ENCODE measurements at places on chromosomes 2 and 18.

DNA sequence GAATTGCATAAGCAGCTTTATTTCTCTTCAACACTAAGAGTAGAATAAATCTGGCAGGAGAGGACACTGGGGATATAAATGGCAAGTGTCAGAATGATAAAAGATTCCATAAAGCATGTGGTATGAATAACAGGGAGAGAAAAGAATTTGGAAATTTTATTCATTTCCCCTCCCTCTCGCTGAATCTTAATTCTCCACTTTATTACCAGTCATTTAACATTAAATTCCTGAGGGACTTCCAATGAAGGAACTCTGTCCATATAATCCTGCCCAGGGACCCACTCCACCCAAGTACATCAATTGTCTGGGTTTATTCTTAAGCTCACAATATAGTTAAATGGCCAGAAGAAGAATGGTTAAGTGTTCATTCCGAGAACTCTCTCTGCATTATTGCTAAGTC, 197.7 kb upstream of the MGAT5 start:
- no peak for DNase-seq

GRCh38 chr18:1774261-1774660, 797.0 kb downstream of the METTL4 start:
- DNase-seq, result no peak

- peak; percentile 22 for DNase-seq
These were observed 15.2 kb downstream of the OTOF start for GRCh38 chr2:26462511-26463243.

GRCh38 chr2:83665894-83666293, 793.2 kb downstream of the SUCLG1 start:
- no peak for DNase-seq

DNA sequence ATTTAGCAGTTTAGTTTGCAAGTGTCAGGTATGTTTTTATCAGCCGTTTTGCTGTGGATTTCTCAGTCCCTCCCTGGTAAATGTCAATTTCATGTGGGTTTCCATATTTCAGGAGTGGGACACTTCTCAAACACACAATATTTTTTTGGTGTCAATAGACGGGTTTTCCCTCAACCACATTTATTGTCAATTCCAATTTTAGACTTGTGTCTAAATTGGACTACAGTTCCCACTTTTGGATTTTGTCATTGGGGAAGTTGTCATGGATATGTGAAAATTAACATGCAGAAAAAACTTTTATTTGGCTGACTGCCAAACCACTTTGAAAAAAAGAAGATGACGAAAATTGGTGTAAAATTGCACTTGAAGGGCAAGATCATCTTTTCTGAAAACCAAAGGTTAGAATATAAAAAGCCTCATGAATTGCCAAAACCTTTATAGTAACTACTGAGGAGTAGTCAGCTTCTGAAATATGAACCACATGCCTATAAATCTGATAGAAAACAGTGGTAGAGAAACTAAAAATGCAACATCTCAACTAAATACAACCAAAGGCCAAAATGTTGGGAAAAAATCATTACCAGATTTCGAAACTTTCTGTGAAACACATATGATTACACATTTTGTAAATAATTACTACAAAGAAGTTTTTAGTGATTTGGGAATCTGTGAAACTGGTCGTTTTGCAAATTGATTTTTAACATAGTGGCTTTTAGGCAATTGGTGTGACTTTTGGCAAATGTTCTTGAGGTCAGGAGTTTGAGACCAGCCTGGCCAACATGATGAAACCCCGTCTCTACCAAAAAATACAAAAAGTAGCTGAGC, 106.4 kb downstream of the BCL2L11 start:
- peak; percentile 8 for DNase-seq

- no peak for DNase-seq
These were observed 410.3 kb downstream of the LRATD1 start for GRCh38 chr2:15042801-15043217.

DNA sequence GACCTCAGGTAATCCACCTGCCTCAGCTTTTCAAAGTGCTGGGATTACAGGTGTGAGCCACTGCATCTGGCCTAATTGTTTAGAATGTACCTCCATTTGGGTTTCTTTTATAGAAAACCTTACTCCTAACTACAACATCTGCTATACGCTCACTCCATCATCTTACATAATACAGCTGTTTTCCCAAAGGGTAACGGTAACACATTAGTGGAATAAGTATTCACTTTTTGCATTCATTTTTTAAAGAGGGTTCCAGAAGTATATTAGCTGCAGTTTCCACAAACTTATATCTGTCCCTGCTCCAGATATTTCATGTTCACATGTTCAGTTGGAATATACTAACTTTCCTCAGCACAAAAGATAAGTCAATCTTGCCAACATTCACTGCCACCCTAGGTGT, 640.1 kb upstream of the FSHR start:
- DNase-seq, result no peak

- no peak for DNase-seq
These were observed 274.4 kb downstream of the LRP1B start for GRCh38 chr2:141856215-141856919.

GRCh38 chr2:240309214-240309613, 126.2 kb upstream of the GPC1 start:
- DNase-seq, result no peak

GRCh38 chr18:8561123-8561910, 47.9 kb upstream of the RAB12 start:
- no peak for DNase-seq

DNA sequence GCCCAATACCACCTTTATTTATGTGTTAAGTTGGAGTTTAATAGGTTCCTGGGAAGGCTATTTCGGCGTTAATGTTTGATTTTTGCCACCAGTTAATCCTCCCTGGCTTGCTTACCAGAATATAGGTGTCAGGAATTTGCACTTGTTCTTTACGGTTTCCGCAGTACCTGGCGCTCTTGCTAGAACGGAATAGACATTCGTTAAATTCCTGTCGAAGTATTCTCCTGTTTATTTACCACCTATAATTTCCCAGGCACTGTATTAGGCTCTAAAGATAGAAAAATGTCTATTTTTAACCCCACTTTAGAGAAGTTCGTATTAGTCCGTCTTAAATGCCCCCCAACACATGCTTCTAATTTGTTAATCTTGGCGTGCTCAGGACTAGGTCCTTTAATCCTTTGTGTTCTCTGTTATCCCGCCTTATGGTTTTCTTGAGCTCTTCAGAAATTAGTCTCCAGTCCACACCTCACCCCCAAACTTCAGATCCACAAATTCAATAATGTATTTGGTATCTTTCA, 575 bp downstream of the CCDC150 start:
- no peak for DNase-seq

DNA sequence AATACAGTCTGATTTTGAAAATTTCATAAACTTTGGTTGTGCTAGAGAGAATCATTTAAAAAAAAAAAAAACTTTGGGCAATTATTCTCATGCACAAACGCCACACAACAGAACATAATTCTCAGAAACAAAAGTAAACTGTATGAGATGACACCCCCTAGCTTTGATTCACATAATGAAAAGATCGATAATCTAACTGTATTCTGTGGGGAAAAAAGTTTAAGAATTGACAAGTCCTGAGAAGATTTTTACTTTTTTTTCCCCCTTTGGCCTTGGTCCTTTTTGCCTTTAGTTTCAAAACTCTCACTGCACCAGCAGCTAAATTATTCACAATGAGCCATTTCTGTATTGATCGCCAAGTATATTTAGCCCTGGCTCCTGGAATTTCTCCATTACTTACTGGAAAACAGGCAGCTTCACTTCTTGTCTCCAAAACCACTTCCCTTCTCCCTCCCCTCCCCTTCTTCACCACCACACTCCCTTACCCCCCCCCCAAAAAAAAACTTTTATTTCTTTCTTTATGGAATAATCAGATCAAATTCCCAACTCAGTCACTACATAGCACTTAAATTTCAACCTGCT, 2.0 kb downstream of the IKZF2 start:
- DNase-seq, result no peak

DNA sequence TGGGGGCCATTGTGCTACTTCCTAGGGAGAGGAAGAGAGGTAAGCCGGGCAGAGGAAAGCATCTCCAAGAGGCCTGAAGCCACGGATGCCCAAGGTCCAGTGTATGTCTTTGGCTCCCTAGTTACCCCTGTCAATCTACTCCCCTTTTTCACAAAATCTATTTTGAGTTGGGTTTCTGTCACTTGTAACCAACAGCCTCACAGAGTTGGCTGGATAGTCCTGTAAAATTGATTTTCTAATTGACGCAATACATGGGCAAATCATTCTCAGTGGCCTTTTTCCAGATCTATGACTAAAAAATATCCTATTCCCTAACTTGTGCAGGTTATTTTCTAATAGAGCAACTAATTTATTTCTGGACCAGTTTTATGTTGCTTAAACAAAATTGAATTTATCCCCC, 168.4 kb downstream of the IRS1 start:
- DNase-seq, result no peak

GRCh38 chr18:22167091-22167470, 2.3 kb upstream of the GATA6 start:
- DNase-seq, result no peak

- DNase-seq, result no peak
These were observed 108.2 kb upstream of the SMAD2 start for GRCh38 chr18:48038636-48039035.

- no peak for DNase-seq
These were observed 259.7 kb downstream of the CDH19 start for GRCh38 chr18:66344227-66344626.

- no peak for DNase-seq
These were observed 592 bp downstream of the ME2 start for GRCh38 chr18:50879302-50880118.

- DNase-seq, result no peak
These were observed 438.5 kb downstream of the ZNF516 start for GRCh38 chr18:76056471-76057110.

DNA sequence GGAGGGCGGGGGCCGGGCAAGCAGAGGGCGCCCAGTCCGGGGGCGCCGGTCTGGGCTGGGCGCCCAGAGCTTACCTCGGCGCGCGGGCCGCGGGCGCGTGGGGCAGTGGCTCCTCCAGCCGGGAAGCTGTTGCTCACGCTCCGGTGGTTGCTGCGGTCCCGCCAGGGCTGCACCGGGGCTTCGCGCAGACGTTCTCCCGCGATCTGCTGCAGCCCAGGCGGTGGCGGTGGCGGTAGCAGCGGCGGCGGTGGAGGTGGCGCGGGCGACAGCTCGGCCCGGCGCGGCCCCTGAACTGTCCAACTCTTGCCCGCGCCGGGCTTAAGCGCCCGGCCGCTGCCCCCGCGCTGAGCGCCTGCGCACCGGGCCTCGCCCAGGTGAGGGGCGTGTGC, 391 bp downstream of the ZNF385B start:
- DNase-seq, result no peak

DNA sequence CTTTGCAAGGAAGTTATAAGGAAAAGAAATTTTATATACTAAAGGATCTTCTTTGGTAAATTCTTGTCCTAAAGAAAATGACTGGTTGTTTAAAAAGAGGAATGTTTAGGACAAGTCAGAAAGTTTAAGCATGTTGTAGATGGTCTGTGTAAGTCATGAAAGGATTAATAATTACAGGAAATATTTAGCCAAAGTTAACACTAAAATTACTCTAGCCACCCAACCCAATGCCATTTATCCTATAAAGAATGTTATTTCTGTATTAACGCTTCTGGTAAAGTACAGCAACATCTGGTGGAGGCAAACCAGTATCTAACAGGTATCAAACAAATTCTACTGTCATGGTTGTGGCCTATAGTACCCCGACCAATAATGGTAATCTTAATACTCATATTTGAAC, 546.9 kb upstream of the PKDCC start:
- DNase-seq, result no peak

DNA sequence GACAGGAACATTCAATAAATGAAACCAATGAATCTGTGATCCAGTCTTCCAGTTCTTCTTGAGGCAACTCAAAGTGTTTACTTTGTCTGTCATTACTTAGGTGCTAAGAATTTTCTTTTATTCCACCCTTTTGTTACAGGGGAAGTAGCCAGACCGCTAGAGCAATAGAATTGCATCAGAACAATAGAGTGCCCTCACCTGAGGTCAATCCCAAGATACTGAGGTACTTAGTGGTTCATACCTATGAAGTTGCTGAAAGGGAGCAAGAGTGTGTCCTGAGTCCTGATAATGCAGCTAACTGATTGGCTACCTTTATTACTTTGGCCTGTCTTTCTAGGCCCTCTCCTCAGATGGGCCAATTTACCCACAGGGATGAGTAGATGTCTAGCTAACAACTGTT, 359.4 kb upstream of the KCNH7 start:
- DNase-seq, result no peak

GRCh38 chr18:46374850-46375249, 270.7 kb downstream of the HAUS1 start:
- DNase-seq, result no peak

- DNase-seq, result no peak
These were observed 36.8 kb downstream of the NPAS2 start for GRCh38 chr2:100856732-100857131.

GRCh38 chr2:231297108-231297908, 98.2 kb upstream of the B3GNT7 start:
- peak; percentile 54 for DNase-seq

DNA sequence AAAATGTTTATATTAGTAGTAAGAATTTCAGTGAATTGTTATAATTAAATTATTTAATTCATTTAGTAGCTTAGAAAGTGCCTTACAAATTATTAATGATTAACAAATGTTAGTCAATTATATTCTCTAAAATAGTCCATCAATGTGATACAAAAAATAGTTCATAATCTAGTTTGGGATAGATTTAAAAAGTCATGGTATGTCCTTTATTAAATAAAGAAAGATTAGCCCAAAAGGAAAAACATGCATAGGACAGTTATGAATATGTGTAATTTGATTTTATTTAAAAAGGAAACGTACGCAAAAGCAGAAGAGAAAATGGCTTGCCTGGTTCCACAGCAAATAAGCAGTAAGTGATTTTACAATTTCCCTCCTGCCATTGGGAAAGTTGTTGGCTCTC, 768.5 kb downstream of the TRIB2 start:
- DNase-seq, result no peak

GRCh38 chr2:26532301-26533250, 54.7 kb upstream of the OTOF start:
- DNase-seq, result no peak

DNA sequence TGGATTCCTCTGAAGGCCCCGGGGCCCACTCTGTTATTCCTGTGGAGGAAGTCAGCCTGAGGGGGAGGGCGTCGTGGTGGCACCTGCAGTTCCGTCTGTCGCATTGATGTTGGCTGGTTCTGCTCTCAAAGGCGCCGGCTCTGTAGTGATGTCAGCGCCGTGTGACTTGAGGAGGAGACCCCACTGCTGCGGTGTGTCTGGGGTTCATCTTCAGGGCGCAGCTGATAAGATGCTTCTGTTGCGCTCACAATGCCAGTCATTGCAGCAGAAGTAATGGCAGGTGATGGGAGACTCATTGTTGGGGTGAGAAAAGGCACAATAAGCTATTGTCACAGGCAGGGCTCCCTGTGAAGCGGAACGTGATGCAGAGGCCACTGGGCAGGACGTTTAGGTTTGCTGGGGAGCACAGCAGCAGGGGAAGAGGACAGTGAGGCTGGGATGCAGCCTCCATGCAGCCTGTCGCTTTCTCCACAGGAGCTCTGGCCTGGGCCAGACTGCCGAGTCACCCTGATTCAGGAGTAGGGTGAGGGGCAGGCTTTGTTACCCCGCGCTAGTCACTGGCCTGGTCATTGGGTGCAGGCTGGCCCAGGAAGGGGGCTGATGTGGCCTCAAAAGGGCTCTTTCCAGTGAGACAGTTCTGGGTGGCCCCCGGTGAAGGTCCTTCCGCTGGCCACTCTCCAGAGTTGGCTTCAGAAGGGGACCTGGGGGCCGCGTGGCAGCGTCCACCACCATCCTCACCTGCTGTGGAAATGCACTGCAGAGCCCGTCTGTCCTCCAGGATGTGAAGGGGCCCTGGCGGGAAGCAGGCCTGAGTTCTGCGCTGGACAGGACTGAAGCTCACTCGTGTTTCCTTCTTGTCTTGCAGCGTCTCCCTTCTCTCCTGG, 42.9 kb downstream of the SH3BP4 start:
- DNase-seq, result no peak
